ENCODE measurements at places on chromosomes 16 and 17.
A peak's percentile ranks its signal among the peaks of the same experiment; 100 is the strongest.

GRCh38 chr16:65476448-65476955 lies 354.6 kb upstream of the CDH11 start:
- no peak for DNase-seq

DNA sequence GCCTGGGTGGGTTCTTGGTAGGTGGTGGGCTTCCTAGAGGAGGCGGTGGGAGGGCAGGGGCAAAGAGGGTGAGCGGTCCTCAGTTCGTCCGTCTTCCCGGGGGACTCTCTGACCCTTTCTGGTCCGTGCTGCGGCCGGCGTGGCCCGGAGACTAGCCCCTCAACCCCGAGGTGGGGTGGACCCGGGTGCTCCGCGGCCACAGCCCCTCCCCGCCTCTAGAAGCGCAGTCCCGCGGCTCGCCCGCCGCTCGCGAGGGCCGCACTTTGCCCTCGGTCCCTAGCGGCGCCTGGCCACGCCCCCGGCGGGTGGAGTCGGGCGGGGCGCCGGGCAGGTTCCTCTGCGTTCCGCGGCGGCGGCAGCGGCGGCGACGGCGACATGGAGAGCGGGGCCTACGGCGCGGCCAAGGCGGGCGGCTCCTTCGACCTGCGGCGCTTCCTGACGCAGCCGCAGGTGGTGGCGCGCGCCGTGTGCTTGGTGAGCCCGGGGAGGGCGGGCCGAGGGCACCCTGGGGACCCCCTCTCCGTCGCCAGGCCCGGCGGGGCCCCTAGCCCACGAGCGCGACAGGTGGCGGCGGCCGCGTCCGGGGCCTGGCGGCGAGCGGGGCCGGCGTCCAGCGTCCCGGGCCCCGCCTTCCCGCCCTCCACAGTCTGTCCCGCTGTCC lies at the start of gene SYNGR2:
Gene SYNGR2, plus strand, starts transcription at position 340 of the 661 bp plus-strand sequence. Its CDS starts 36 bp downstream, at position 376.
- DNase-seq, result peak; percentile 87

DNA sequence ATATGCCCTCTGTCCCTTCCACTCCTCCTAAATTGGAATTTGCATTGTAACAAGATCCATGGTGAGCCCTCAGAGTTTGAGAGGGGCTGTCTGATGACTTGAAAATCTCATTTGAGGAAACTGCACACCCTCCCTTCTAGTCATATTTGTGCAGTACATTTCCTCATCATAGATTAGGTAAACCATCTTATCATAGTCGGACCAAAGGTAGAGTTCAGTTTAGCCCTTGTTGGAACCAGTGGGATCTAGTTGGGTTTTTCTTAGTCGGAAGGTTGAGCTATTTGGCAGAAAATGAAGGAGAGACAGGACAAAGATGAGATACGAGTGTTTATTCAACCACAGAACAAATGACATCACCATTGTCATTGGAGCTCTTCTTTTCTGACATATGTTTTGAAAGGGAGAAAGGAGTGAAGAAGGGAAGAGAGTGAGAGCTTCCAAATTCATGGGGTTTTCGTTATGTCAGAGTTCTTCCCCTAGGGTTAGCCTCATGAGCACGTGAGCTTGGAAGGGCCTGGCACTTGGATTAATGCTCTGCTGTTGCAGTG lies 15.8 kb upstream of the KRT20 start:
- DNase-seq, result no peak

- peak; percentile 39 for DNase-seq
Measured at GRCh38 chr16:30065943-30066760, 592 bp downstream of the ALDOA start.

GRCh38 chr17:8225813-8226535 lies 15.6 kb upstream of the AURKB start:
- DNase-seq, result peak; percentile 54

DNA sequence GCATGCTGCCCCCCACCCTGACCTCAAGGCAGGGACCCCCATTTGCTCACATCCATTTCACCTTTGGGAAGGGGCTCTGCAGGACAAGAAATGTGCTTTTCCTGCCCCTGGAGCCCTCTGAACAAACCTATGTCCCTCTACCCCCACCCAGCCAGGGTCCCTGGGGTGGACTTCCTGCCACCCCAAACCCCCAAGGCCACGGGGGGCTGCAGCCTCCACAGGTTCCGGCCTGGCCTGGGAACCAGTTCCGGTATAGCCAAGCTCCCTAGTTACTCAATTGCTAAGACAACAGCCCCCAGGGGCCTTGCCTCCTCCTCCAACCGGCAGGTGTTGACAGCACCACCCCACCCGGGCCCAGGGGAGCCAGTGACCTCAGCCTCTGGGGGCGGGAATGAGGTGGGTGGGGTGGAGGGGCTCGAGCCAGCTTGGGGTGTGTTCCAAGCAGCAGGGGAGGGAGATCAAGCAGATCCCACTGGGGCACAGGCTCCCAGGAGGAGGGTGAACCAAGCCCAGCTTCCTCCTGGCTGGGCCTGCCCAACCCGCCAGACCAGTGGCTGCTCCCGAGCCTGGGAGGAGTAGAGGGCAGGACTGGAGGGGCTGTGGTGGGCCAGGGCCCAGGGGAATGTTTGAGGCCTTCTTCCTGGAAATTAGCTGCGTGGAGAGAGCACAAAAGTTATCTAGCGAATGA lies 6.6 kb downstream of the PNMT start:
- no peak for DNase-seq

- no peak for DNase-seq
Measured at GRCh38 chr16:62548095-62548494, 511.9 kb upstream of the CDH8 start.

DNA sequence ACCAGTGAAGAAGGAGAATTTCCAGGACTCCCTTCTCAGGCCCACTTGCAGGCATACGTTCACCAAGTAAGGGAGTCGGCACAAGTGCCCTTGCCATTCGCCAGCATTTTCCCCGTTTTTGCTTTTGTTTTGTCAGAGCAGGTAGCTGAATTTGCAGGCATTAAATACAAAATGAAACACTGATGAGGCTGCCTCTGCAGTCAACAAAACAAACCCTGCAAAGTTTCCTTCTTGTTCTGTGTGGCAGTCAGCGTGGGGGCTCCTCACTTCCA lies 7.8 kb downstream of the GLOD4 start:
- DNase-seq, result no peak

- no peak for DNase-seq
Measured at GRCh38 chr17:40695874-40696472, 7.6 kb downstream of the KRT24 start.

- no peak for DNase-seq
Measured at GRCh38 chr16:29686740-29687332, 7.9 kb downstream of the QPRT start.

- DNase-seq, result peak; percentile 43
Measured at GRCh38 chr16:2026461-2027023, at the start of gene NHERF2. Gene NHERF2 (plus strand): TSS chr16:2026902. CDS start chr16:2027006, 104 bp downstream.

DNA sequence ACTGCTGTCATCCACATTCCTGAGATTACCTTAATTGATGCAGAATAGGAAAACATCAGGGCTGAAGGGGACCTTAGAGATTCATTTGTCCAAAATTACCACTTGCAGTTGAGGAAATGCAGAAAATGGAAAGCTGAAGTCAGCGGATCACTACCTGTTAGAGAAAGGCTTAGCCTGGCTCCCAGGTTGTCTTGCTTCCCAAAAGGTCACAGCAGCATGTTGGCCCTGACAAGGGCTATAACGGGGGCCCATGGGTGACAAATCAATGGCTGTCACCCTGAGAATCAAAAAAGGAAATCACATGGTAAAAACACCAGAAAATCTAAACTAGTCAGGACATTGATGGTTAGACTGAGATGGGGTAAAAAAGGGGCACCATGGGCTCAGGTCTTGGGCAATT lies 51.7 kb downstream of the HLF start:
- no peak for DNase-seq

- no peak for DNase-seq
Measured at GRCh38 chr17:79986411-79987186, 49.1 kb downstream of the TBC1D16 start.

GRCh38 chr17:49548506-49549310 lies 27.0 kb upstream of the NXPH3 start:
- no peak for DNase-seq

- DNase-seq, result no peak
Measured at GRCh38 chr16:88554711-88555264, 15.4 kb upstream of the ZC3H18 start.

GRCh38 chr16:81899601-81900000 lies 111.7 kb downstream of the SDR42E1 start:
- no peak for DNase-seq

GRCh38 chr17:21376081-21376758 lies at the start of gene KCNJ12:
Gene KCNJ12 (plus strand): TSS chr17:21376357. CDS start chr17:21415343, 38,986 bp downstream.
- no peak for DNase-seq

DNA sequence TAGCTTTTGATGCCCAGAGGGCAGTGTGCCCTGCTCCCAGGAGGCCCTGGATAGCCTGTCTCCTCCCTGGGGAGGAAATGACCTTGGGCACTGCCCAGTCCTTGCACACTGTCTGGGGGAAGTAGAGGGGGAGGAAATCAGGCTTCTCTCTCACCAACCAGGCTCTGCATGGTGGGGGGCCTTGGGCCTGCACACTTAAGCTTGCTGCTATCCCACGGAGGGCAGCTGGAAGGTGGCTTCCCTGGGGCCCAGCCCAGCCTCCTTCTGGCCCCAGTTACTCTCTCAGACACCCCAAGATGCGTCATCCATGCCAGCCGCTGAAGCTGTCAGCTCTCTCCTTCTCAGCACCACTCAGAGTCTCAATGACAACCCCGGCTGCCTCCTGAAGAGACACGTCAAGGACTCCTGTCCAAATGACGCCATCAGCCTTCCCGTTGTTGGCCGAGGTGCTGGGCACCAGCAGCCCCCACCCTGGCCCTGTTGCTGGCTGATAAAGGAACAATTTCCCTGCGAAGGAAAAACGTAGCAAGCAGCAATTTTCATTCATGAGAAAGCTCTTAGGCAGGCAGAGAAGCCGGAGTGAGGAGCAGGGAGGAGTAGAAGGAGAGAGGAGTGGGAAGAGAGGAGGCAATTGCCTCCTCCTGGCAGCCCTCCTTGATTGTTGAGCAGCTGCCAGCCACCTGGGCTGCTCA lies 95.5 kb downstream of the SDK2 start:
- no peak for DNase-seq

DNA sequence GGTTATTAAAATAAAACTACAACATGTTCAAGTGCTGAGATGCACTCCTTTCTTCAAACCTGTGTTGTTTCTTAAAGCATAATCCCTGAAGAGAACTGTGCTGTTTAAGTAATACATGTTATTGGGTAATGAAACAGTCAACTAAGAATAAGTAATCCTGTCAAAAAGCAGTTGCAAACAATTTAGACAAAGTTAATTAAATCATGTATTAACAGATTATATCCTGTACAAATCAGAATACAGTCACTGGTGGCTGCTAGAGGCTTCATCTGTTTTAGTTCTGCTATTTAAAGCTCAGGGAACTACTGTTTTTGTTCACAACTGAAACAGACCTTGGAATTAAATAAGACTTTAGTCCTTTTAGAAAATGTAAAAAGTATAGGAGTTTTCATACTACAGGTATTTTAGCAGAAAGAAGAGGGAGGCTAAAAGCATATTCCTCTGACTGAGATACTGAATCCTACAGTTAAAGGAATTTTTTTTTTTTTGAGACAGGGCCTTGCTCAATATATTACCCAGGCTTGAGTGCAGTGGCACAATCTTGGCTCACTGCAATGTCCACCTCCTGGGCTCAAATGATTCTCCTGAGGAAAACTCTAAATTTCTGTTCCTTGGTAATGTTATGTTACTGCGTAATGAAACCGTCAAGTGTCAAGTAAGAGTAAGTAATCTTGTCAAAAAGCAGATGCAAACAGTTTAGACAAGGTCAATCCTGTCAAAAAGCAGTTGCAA lies 27.3 kb upstream of the ITGA2B start:
- no peak for DNase-seq

DNA sequence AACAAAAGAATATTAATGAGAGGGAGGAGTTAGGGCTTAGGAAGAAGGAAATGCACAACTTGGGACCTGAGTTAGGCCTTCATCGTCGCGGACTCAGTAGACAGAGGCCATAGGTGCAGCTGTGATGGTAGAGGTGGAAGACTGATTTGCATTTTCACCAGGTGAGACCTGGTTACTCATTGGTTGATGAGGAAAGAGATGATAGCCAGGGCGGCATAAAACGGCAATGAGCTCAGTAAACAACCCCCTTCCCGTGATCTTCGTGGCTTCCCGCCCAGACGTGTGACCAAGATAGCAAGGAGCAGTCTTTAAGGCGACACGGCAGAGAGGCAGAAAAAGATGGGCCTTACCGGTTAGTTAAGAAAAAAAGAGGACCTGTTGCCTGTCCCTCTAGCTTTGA lies at the start of gene TMC5:
Gene TMC5, plus strand, starts transcription at position 244 of the 400 bp plus-strand sequence. CDS start 22,156 bp downstream, outside the sequence.
- DNase-seq, result no peak

DNA sequence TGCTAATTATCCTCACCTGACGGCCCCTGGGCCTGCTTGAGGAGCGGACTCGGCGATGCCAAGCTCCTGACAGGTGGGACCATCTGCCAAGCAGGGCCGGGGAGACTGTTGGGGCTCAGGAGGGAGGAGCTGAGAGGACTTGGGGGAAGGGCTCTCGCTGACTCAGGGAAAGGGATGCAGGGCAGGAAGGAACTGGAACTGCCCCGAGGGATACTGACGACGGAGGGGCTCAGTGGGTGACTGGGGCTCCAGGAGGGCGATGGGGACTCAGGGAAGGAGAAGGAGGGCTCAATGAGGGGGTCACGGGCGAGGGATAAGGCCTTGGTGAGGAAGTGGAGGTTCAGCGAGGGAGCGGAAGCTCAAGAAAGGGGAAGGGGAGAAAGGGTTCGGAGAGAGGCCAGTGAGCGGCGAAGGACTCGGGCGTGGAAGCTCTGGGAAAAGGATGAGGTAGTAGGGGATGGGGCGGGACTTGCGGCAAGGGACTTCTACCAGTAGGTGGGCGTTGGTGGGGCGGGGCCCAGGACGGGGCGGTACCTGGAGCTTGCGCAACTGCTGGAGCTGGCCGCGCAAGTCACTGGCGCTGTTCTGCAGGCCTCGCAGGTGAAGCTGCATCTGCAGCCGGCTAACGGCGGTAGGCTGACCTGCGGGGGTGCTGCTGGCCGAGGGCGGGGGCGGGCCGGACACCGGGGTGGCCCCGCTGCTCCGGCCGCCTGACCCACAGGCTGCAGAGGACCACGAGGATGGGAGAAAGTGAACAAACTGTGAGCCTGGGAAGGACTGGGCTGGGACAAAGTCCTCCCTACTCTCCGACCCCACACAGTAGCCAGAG lies 46.5 kb downstream of the SRCIN1 start:
- peak; percentile 79 for DNase-seq

GRCh38 chr17:42345396-42346073 lies 42.7 kb downstream of the STAT3 start:
- no peak for DNase-seq

- DNase-seq, result no peak
Measured at GRCh38 chr17:49287481-49287880, 56.9 kb upstream of the PHOSPHO1 start.

GRCh38 chr17:7001318-7001961 lies 5.6 kb downstream of the ALOX12 start:
- no peak for DNase-seq

- no peak for DNase-seq
Measured at GRCh38 chr16:30925995-30926811, 2.8 kb downstream of the FBXL19 start.

All from stimulated activated naive CD4-positive, alpha-beta T cell (primary cell).